ENCODE measurements at places on chromosomes 16 and 17. TPM values are rescaled to one million over a fixed set of nuclear protein-coding genes. Genes with fewer than 3 reads are reported as not detected.

Gene DRG2
- 36.7 TPM for total RNA-seq

Gene RDM1
- 0.99 TPM for total RNA-seq

Gene HS3ST6
- 0.38 TPM for total RNA-seq

Gene PDP2
- 12.7 TPM for total RNA-seq

Gene ASGR2
- total RNA-seq: 0.33 TPM

Gene ATAD5
- total RNA-seq: 8.5 TPM

Gene TNFSF12
- 16.2 TPM for total RNA-seq

Gene ZFPM1
- 4.9 TPM for total RNA-seq

Gene KRT20
- total RNA-seq: not detected

Gene MYH1
- total RNA-seq: 3.8 TPM

Gene CBFA2T3
- 5.6 TPM for total RNA-seq

Gene ZFP1
- 37.9 TPM for total RNA-seq

Gene LLGL1
- total RNA-seq: 52.7 TPM

Gene GCGR
- 0.27 TPM for total RNA-seq

Gene TPPP3
- total RNA-seq: 52.7 TPM

Gene PRSS21
- not detected for total RNA-seq

Gene YBX2
- total RNA-seq: 1.3 TPM

Gene NUDT16L1
- total RNA-seq: 39.9 TPM

Gene TP53TG3F
- not detected for total RNA-seq

Gene DNAI2
- total RNA-seq: 0.44 TPM

Gene OR1A1
- not detected for total RNA-seq
